Large intestine (tissue), 12 donors: ENCODE measurements at places on chromosomes 4 and X. TPM values are rescaled to one million over a fixed set of nuclear protein-coding genes. Genes with fewer than 3 reads are reported as not detected.

Gene PDLIM5
- polyA plus RNA-seq = 108 TPM

DNA sequence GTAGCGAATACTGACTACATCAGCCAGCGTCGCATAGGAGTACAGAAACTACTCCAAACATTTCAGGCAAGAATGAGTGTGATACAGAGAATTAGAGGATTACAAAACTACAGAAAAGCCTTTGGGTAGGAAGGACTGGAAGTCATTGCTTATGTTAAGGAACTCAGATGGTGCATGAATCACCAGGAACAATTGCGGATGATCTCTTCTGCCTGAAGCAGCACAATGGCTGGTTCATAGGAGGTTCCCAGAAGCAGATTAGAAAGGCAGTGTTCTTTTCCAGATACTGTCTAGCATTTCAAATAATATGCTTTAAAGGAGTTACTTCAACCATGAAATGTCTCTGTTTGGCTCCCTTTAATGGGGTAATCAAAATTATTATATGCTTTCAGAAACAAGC lies 42.5 kb upstream of the MAP9 start:
- no peaks in the 10 kb centered on the region for H3K4me1 ChIP-seq
- H3K4me3 ChIP-seq = no peak overlapping the region
- no peak for DNase-seq
- no peaks in the 10 kb centered on the region for H3K27me3 ChIP-seq
- no peak overlapping the region for H3K27ac ChIP-seq

Gene ATP2B3
- 1.6 TPM for polyA plus RNA-seq

Gene PPP4R3C
- not detected for polyA plus RNA-seq

Gene FRG2
- polyA plus RNA-seq = not detected

- H3K27ac ChIP-seq = peak overlapping the region; percentile 25
- peaks cover 9% of the 10 kb centered on the region for H3K4me1 ChIP-seq
- no peaks in the 10 kb centered on the region for H3K36me3 ChIP-seq
- no peak overlapping the region for H3K4me3 ChIP-seq
- no peaks in the 10 kb centered on the region for H3K27me3 ChIP-seq
Measured at GRCh38 chr4:128516301-128516969, 228.8 kb upstream of the PGRMC2 start.

Gene TLR1
- polyA plus RNA-seq = 4.3 TPM

DNA sequence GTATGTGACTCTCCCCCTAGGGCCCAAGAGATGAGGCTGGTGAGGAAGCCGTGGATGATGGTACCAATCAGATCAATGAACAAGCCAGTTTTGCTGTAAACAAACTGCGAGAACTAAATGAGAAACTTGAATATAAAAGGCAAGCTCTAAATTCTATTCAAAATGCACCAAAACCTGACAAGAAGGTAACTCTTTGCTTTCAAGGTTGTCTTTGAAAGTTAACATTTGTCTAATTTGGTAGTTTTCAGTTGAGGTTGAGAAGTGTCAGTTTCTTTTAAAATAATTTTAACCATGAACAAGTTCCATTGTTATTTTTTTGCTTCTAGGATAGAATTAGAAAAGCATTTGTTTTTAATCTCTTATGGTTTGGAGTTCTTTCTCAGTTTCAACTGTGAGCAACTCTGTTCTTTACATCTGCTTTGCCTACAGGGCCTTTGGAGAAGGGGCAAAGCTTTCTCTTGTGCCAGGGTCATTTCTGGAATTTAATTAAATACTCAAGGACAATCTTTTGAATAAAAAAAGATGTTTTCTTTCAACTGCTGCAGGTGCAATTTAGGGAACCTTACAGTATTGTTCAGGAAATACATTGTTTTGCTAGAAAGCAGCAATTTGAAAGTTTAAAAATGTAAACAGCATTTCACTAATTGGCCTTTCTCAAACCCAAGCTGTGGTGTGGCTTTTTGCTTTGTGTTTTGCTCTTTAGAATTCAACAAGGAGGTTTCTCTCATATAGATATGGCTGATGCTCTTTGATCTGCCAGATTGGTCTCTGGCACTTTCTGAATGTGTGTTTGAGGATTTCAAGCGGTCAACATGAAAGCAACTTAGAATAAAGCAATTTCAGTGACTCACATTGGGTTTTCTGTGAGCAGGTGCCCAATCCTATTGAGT lies 62.9 kb downstream of the LRP2BP start:
- no peaks in the 10 kb centered on the region for H3K36me3 ChIP-seq
- H3K27ac ChIP-seq = no peak overlapping the region
- DNase-seq = no peak
- H3K4me1 ChIP-seq = no peaks in the 10 kb centered on the region
- no peaks in the 10 kb centered on the region for H3K27me3 ChIP-seq
- H3K4me3 ChIP-seq = no peak overlapping the region

Gene C1QTNF7
- 3.1 TPM for polyA plus RNA-seq

- H3K4me1 ChIP-seq = no peaks in the 10 kb centered on the region
- no peak overlapping the region for H3K4me3 ChIP-seq
- H3K36me3 ChIP-seq = no peaks in the 10 kb centered on the region
- no peak overlapping the region for H3K27ac ChIP-seq
Measured at GRCh38 chr4:6492027-6492590, 19.7 kb upstream of the PPP2R2C start.

- H3K4me3 ChIP-seq = no peak overlapping the region
- H3K27ac ChIP-seq = no peak overlapping the region
- H3K4me1 ChIP-seq = no peaks in the 10 kb centered on the region
- H3K27me3 ChIP-seq = no peaks in the 10 kb centered on the region
Measured at GRCh38 chrX:68284281-68284904, 148.9 kb downstream of the OPHN1 start.

GRCh38 chr4:168847771-168848502 lies 162.1 kb downstream of the CBR4 start:
- no peaks in the 10 kb centered on the region for H3K36me3 ChIP-seq
- no peak for DNase-seq
- H3K4me1 ChIP-seq = peaks cover 2% of the 10 kb centered on the region
- no peak overlapping the region for H3K27ac ChIP-seq
- H3K27me3 ChIP-seq = no peaks in the 10 kb centered on the region

GRCh38 chrX:143634663-143635455 lies 1.0 kb downstream of the SLITRK4 start:
- peak overlapping the region; percentile 66 for H3K4me3 ChIP-seq
- H3K27ac ChIP-seq = peak overlapping the region; percentile 45
- H3K27me3 ChIP-seq = no peaks in the 10 kb centered on the region
- DNase-seq = peak; percentile 58

DNA sequence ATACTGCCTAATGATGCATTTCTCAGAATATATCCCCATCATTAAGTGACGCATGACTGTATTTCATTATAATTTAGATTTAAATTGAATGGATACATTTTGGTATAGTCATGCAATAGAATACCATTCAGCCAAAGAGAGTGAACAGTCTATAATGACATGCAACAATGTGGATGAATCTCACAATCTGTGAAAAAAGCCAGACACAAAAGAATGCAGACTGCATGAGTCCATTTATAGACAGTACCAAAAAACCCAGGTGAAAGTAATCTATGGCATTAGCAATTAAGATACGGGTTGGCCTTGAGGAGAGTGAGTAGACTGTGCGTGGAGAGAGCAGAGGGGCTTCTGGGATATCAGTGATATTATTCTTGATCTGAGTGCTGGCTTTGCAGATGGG lies 239.7 kb upstream of the PGRMC2 start:
- H3K36me3 ChIP-seq = no peaks in the 10 kb centered on the region
- no peak for DNase-seq
- no peak overlapping the region for H3K27ac ChIP-seq
- H3K4me1 ChIP-seq = no peaks in the 10 kb centered on the region
- no peak overlapping the region for H3K4me3 ChIP-seq
- no peaks in the 10 kb centered on the region for H3K27me3 ChIP-seq

Gene SLC4A4
- 11.2 TPM for polyA plus RNA-seq

GRCh38 chr4:183797011-183797444 lies 108.1 kb upstream of the STOX2 start:
- no peaks in the 10 kb centered on the region for H3K36me3 ChIP-seq
- peaks cover 59% of the 10 kb centered on the region for H3K27me3 ChIP-seq
- H3K27ac ChIP-seq = no peak overlapping the region

Gene FGA
- 23.0 TPM for polyA plus RNA-seq

- H3K27ac ChIP-seq = no peak overlapping the region
- H3K36me3 ChIP-seq = no peaks in the 10 kb centered on the region
- H3K4me1 ChIP-seq = peaks cover 4% of the 10 kb centered on the region
- H3K27me3 ChIP-seq = no peaks in the 10 kb centered on the region
- H3K4me3 ChIP-seq = no peak overlapping the region
Measured at GRCh38 chr4:27176400-27176799, 315.8 kb downstream of the STIM2 start.

- H3K27me3 ChIP-seq = no peaks in the 10 kb centered on the region
- no peaks in the 10 kb centered on the region for H3K36me3 ChIP-seq
- DNase-seq = no peak
- H3K27ac ChIP-seq = no peak overlapping the region
- H3K4me1 ChIP-seq = peaks cover 3% of the 10 kb centered on the region
- no peak overlapping the region for H3K4me3 ChIP-seq
Measured at GRCh38 chr4:183431614-183432013, 12.8 kb upstream of the CDKN2AIP start.

Gene HPF1
- 25.4 TPM for polyA plus RNA-seq

DNA sequence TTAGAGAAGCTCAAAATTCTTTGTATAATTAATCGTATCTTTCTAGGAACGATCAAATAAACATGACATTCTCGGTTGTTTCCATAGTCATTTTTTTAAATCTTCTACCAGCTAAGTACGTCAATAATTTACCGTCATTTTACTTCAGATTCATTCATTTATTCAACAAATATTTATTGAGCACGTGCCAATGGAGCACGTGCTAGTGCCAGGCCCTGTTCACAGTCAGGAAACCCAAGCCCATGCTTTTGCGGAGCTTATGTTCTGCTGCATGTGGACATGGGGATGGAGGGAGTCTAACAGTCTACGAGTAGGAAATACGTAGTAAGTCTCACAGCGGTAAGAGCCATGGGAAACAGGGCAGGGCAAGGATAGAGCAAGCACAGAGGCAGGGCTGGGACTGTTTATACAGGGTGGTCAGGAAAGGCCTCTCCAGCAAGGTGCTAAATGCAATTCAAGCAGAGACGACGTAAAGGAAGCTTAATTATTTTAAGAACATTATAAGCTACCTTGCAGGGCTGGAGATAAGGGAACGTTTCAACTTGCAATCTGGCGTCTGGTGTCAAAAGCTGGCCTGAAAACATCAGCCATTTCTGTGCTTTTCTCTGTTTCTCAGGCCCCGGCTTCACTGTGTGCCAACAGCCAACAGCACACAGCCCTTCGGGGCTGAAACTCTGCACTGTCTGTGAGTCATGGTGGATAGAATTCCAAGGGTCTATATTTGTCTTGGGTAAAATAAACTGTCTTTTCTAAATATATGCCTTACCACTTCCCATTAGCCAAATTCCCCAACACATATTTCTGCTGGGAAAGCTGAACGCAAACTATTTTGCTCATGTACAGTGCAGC lies 517.1 kb upstream of the ZFP42 start:
- no peaks in the 10 kb centered on the region for H3K27me3 ChIP-seq
- peak; percentile 7 for DNase-seq

Gene GUCY1A1
- polyA plus RNA-seq = 25.3 TPM

DNA sequence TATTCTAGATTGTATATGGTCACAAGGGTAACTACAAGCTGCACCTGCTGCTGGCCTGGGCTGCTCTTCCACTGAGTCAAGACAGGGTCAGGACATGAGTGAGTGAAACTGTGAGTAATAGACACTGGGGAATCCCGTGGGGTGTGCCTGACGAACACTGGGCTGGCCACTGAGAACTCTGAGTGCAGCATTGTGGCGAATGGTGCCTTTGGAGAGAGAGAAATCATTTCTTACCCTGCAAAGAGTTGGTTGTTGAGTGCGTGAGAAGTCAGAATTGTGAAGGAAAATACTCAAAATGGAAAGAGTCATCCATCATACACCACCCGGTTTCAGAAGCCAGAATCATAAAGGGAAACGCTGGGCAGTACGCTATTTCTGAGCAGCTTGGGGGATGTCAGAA lies 43.1 kb upstream of the LSM6 start:
- DNase-seq = no peak
- H3K27ac ChIP-seq = no peak overlapping the region
- H3K4me1 ChIP-seq = no peaks in the 10 kb centered on the region
- H3K4me3 ChIP-seq = no peak overlapping the region
- H3K27me3 ChIP-seq = no peaks in the 10 kb centered on the region

Gene ESX1
- not detected for polyA plus RNA-seq

GRCh38 chrX:36908801-36909675 lies 99.1 kb upstream of the FAM47C start:
- no peaks in the 10 kb centered on the region for H3K36me3 ChIP-seq
- H3K4me1 ChIP-seq = no peaks in the 10 kb centered on the region
- H3K27me3 ChIP-seq = no peaks in the 10 kb centered on the region
- no peak for DNase-seq
- H3K27ac ChIP-seq = no peak overlapping the region

DNA sequence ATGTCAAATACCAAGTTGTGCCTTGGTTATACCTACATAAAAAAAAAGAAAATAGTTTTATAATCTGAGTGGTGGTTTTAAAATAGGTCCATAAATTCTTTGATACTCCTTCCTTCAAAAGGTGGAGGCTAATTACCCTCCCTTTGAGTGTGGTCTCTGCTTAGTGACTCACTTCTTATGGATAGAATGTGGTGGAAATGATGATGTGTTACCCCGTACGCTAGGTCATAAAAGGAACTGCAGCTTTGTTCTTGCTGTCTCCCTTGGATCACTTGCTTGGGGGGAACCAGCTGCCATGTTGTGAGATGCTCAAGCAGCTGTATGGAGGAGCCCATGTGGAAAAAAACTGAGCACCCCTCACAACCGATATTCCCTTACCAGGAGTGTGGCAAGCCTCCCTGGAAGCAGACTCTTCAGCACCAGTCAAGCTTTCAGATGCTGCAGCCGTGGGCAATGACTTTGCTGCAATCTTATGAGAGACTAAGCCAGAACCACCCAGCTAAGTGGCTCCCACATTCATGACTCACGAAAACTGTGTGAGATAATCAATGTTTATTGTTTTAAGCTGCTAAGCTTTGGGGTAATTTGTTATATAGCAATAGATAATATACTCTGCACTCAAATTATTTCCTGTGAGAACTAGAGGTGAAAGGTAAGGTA lies 195.0 kb upstream of the GATB start:
- H3K4me1 ChIP-seq = no peaks in the 10 kb centered on the region
- no peaks in the 10 kb centered on the region for H3K36me3 ChIP-seq
- H3K27me3 ChIP-seq = peaks cover 4% of the 10 kb centered on the region
- DNase-seq = no peak
- H3K4me3 ChIP-seq = no peak overlapping the region

Gene DMRTC1B
- polyA plus RNA-seq = 1.5 TPM

GRCh38 chr4:166625018-166625637 lies 609.2 kb downstream of the SPOCK3 start:
- no peak for DNase-seq
- no peaks in the 10 kb centered on the region for H3K27me3 ChIP-seq
- H3K27ac ChIP-seq = no peak overlapping the region

DNA sequence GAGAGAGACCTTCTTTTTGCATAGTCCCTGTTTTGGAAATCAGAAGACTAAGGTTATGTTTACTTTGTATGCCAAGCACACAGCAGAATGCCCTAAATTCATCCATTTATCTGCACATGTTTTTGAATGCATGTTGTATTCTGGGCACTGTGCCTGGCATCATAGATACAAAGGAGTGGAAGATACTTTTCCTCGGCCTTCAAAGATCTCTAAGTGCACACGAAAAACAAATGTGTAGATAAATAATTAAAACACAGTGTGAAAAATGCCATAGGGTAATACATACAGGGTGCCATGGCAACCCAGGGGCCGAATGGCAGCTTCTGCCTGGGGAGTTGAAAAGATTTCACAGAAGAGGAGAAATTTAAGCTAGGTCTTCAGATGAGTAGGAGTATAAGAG lies 390.6 kb upstream of the ATOH1 start:
- H3K36me3 ChIP-seq = no peaks in the 10 kb centered on the region
- no peak overlapping the region for H3K27ac ChIP-seq
- H3K4me1 ChIP-seq = no peaks in the 10 kb centered on the region
- H3K4me3 ChIP-seq = no peak overlapping the region
- DNase-seq = no peak
- no peaks in the 10 kb centered on the region for H3K27me3 ChIP-seq

- H3K4me3 ChIP-seq = no peak overlapping the region
- H3K27me3 ChIP-seq = no peaks in the 10 kb centered on the region
- H3K36me3 ChIP-seq = no peaks in the 10 kb centered on the region
Measured at GRCh38 chrX:19866626-19867410, 20.6 kb downstream of the SH3KBP1 start.
